NCI-H2029 treated with DMSO at 0.1 percent for 48 hours (cell line): ENCODE measurements at places on chromosomes 7 and 10.

DNA sequence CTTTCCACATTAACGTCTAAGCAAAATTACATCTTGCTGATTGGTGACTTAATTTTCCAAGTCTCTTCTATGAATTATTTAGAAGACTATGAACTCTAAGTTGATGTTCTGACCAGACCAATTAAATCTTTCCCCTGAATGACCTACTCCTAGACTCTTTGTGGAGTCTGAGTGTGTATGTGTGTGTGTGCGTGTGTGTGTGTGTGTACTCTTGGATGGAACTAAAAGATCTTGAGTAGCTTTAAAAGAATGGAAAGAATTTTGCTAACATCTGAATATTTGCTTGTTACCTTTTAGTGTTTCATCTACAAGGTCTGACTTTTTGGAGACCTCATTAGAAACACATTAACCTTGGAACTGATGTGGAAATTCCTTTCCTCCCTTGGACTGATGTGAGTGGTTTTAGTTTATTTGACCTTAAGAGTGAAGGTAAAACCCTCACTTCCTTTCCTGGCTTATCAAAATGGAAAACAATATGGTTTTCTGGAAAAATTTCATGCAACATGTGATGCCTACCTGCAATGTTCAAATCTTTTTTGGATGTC, 257.1 kb downstream of the GATA3 start:
- no peak for DNase-seq

- DNase-seq: no peak
Observed at GRCh38 chr7:26374647-26375373, 83.1 kb downstream of the SNX10 start.

GRCh38 chr10:129500617-129501339, 33.7 kb downstream of the MGMT start:
- DNase-seq: no peak

DNA sequence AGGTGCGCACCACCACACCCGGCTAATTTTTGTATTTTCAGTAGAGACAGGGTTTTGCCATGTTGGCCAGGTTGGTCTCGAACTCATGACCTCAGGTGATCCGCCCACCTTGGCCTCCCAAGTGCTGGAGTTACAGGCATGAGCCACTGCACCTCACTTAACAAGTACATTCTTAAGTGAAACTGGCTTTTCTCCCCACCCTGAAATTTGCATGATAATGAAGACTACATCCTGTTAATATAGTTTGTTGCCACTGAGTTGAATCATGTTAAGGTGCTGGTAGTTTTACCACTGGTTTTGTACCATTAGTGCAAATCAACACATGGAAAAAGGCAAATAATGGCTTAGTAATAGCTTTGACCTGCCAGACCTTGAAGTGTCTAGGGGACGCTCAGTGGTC, 62.2 kb downstream of the MPLKIP start:
- no peak for DNase-seq

DNA sequence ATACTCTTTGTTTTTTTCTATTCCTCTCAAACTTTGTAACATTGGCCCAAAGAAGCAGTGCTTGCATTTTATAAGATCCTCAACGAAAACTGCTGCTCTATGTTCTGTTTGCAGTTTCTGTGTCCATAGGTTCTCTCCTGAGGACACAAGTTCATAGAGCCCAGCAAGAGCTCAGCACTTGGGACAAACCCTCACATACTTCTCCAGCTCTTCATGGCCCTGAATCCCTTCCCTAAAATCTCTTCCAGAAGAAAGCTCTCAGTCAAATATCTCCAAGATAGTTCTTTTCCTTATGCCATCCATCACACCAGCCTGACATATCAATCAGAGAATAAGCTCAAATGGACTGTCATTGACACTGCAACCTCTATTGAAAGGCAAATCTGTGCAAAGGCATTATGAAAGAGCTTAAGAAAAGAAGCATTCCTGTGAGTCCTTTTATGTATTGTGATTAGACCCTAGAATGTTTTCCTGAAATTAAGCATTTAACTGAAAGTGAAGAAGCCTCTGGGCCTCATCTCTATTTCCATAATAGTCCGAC, 405.5 kb downstream of the ANKRD7 start:
- DNase-seq: no peak

GRCh38 chr10:133474027-133474426, 20.3 kb downstream of the SCART1 start:
- DNase-seq: no peak

DNA sequence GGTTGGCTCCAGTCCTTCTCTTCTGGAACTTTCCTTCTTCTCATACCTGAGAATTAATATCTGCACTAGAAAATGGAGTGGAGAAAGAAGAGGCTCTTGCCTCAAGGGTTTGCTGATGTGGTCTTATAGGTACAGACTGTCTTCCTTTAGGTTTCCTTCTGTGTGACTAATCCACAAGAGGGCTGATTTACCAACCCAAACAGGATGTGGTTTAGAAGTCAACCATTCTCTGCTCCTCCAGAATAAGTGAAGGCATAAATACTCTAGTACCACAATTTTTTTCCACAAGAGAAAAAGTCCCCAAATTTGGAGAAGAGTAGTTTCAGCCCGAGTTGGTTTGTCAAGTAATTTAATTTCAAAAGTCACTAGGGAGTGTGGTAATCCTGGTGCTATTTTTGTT, 85.8 kb downstream of the NRP1 start:
- DNase-seq: no peak

- no peak for DNase-seq
Observed at GRCh38 chr7:157445956-157446295, 109.1 kb downstream of the DNAJB6 start.

DNA sequence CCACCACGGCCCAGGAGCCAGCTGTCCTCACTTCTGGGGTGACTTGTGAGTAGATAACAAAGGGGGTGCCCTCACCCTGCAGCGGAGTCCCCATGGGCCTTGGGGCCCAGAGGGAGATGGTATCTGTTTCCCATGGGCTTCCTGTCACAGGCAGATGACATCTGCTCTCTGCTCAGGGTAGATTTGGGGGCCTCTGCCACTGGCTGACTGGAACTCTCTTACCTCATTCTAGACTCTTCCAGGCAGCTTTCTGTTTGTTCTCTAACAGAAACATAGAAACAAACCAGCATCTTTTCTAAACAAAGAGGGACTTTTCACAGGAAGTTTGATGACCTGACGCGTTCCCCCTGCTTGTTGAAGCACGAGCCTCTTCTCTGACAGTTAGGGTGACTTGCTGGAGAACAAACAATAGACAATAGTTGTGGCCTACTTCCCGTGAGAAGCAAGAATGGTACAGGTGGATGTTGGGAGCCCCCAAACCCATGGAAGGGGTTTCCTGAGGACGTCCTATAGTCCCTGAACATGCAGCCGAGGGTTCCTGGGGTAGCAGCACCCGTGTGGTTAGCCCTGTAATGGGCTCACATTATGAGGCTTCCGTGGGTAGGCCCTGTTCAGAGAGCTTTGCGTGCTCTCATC, 61.6 kb downstream of the GRK5 start:
- DNase-seq: no peak

- no peak for DNase-seq
Observed at GRCh38 chr7:90715067-90715466, 118.9 kb downstream of the CDK14 start.

GRCh38 chr7:96303686-96304443, 18.0 kb downstream of the SLC25A13 start:
- DNase-seq: no peak

DNA sequence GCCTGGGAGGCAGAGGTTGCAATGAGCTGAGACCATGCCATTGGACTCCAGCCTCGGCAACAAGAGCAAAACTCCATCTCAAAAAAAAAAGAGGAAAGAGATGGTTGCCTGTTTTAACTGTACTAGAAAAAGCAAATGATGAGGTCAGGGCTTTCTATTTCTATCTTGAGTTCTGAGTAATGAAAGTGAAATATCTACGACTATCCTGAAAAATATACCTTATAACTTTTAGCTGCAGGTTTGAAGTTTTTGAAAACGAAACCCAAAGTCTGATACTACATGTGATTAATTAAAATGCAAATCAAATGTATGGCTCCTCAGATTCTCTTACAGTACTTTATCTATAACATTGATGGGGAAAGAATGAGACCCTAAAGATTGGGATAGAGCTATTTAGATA, 636.2 kb upstream of the LRRN3 start:
- DNase-seq: no peak

- DNase-seq: no peak
Observed at GRCh38 chr10:11698691-11699549, 43.3 kb upstream of the ECHDC3 start.

DNA sequence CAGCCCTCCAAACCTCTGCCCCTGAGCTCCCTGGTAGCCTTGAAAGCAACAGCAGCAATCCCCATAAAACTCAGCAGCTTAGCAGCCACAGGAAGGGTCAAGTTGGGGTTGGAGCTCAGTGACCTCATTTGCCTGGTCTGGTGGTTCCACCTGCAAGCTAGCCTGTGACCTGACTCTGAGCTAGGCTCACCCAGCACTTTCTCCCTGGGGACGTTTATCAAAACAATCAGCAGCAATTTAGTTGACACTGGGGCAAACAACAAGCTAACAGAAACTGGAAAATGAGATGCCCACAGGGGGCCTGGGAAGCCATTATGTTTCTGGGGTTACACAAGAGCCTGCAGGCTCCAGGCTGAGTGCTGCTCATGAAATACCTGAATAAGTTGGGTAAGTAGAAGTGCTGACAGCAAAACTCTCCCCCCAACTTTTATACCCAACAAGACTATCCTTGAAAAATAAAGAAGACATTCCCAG, 22.4 kb upstream of the CRYGN start:
- no peak for DNase-seq

- no peak for DNase-seq
Observed at GRCh38 chr10:122557516-122557915, 3.0 kb upstream of the DMBT1 start.

- no peak for DNase-seq
Observed at GRCh38 chr10:66828957-66829356, 96.9 kb upstream of the LRRTM3 start.

DNA sequence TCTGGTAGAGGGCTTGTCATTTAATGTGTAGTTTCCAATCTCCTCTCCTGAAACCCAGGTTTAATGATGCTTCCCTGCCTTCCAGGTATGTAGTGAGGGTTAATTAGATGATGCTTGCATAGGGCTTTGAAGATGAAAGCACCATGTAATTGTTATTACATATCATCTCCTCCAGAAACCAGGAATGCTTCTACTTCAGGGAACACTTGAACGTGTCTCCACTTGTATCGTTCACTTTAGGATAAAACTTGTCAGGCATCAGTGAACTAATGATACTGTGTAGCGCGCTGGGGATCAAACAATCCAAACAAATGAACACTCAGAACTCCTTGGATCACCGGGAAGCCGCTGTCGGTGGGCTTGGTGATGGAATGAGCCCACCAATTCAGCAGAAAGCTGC, 260.9 kb upstream of the FZD8 start:
- DNase-seq: no peak

- no peak for DNase-seq
Observed at GRCh38 chr10:230758-231157, 95.5 kb downstream of the ZMYND11 start.

- no peak for DNase-seq
Observed at GRCh38 chr7:116111475-116111874, 80.9 kb upstream of the TFEC start.

GRCh38 chr7:28083164-28083997, 97.2 kb downstream of the JAZF1 start:
- DNase-seq: no peak

- no peak for DNase-seq
Observed at GRCh38 chr10:28291881-28292297, 11.0 kb downstream of the MPP7 start.

GRCh38 chr10:62614389-62615157, 189.9 kb upstream of the ADO start:
- no peak for DNase-seq

DNA sequence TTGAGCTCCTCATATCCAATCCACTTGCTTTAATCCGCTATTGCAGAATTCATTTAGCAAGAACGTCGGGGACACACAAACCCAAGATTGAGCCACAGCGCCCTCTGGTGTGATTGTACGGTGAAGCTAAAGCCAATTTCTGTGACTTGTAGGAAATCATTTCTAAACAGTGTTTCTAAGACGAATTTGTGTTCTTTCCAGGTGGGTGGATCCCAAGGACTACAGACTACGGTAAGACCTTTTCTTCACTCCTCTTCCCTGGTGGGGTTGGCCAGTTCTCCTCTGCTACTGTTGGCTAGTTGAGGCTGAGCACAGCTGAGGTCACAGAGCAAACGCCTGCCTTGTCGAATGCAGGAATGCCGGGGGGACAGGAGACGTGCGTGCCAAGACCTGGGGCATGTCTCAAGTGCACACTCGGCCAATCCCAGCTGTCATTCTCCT, 5.2 kb downstream of the DMBT1 start:
- DNase-seq: peak; percentile 24

- DNase-seq: no peak
Observed at GRCh38 chr10:129933456-129934092, 30.5 kb downstream of the EBF3 start.

DNA sequence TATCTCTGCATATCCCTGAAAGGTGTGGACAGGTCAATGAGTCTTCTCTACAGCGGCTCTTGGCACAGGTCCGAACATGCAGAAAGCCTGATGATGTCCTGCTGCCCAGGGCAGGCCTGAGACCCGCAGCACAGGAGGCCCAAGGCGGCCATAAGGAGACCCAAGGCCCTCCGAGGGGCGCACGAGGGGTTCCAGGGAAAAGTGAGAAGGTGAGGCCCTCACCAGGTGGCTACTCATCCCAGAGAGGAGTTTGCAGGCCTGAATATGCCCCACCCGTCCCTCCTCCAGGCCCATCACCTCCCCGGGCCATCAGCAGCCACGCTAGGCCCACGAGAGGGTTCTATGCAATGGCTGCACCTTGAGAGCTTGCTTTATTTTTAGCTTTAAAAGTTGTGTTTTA, 173.4 kb upstream of the RHEB start:
- DNase-seq: no peak

GRCh38 chr10:131998050-131998844, 16.5 kb upstream of the BNIP3 start:
- DNase-seq: no peak

- no peak for DNase-seq
Observed at GRCh38 chr7:131618391-131618790, 62.0 kb upstream of the PODXL start.

- DNase-seq: no peak
Observed at GRCh38 chr7:106281127-106281526, 3.7 kb downstream of the NAMPT start.
